ENCODE measurements at places on chromosomes 11 and 22. TPM values are rescaled to one million over a fixed set of nuclear protein-coding genes. Genes with fewer than 3 reads are reported as not detected.

- no peak for DNase-seq
These were observed 88.8 kb upstream of the CLDN5 start for GRCh38 chr22:19612866-19613572.

DNA sequence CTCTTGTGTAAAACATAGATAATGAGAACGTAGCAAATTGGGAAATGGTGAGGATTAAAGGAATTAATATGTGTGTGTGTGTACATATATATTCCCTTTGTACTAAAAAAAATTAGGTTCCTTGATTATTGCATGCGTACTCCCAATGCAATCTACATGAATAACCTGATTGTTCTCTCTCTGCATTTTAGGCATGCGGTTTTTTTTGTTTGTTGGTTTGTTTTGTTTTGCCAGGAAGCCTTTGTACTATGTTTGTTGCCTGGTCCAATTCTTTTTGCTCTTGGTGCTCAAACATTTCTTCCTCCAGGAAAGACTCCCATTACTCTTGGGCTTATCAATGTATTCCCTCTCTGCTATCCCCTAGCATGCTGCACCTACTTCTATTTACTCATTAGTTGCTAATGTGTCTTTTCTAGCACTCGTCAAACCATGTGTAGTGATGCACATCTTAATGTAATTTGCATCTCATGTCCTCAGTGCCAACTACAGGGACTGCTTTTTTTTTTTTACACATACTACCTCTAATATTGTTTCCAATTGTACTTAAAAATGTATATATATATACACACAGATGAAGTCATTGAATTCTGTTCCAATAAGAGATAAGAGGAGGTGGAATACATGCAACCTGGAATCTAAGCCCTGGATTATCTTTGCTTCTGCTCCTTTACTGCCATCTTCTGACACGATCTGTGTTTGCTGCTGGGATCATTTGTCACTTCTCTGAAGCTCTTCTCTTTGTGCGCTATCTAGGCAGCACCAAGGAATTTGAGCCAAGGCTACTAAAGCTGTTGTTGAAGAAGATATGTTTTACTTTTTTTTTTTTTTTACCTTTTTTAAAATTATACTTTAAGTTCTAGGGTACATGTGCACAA lies 197.2 kb upstream of the ANO3 start:
- DNase-seq = no peak

The MS4A6E gene
- not detected for total RNA-seq

The APOL5 gene
- total RNA-seq = 1.4 TPM

The TECTA gene
- total RNA-seq = 0.85 TPM
